ENCODE measurements at places on chromosomes 1 and 21. TPM values are rescaled to one million over a fixed set of nuclear protein-coding genes. Genes with fewer than 3 reads are reported as not detected.

Gene PRXL2B
- total RNA-seq = 11.2 TPM

Gene KRTAP12-2
- total RNA-seq = not detected

GRCh38 chr1:33957854-33958253 is 94.0 kb downstream of the HMGB4 start:
- DNase-seq = no peak

GRCh38 chr21:25283720-25284119 is 323.6 kb downstream of the MRPL39 start:
- no peak for DNase-seq

DNA sequence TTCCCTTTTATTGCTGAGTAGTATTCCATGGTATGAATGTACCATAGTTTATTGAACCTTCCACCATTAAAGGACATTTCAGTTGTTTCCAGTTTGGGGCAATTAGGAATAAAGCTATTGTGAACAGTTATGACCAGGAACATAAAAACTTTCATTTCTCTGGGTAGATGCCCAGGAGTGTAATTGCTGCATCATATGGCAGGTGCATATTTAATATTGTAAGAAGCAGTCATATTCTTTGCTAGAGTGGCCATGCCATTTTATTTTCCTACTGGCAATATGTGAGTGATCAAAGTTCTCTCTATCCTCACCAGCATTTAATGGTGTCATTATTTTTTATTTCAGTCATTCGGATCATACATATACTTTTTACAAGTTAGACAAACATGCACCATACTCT is 23.9 kb upstream of the H3-3A start:
- DNase-seq = no peak

DNA sequence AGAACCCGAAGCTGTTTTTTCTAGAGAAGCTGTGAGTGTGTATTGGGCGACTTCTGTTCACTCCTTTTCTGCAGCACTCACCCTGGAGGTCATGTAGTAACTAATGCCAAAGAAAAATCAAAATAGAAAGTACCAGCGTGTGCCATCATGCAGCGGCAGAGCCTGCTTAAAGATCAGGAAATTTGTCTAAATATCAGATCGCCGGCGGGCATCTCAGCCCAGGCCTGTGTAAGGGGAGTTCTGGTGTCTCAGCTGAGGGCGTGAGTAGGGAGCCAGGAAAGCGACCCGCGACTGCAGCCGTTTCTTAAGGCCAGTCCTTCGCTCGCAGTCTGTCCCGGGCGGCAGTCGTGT is 768 bp downstream of the EDARADD start:
- DNase-seq = no peak
